ENCODE measurements at places on chromosomes 3 and 15.

- DNase-seq = no peak
These were observed 24.8 kb downstream of the GOLIM4 start for GRCh38 chr3:168070919-168071318.

DNA sequence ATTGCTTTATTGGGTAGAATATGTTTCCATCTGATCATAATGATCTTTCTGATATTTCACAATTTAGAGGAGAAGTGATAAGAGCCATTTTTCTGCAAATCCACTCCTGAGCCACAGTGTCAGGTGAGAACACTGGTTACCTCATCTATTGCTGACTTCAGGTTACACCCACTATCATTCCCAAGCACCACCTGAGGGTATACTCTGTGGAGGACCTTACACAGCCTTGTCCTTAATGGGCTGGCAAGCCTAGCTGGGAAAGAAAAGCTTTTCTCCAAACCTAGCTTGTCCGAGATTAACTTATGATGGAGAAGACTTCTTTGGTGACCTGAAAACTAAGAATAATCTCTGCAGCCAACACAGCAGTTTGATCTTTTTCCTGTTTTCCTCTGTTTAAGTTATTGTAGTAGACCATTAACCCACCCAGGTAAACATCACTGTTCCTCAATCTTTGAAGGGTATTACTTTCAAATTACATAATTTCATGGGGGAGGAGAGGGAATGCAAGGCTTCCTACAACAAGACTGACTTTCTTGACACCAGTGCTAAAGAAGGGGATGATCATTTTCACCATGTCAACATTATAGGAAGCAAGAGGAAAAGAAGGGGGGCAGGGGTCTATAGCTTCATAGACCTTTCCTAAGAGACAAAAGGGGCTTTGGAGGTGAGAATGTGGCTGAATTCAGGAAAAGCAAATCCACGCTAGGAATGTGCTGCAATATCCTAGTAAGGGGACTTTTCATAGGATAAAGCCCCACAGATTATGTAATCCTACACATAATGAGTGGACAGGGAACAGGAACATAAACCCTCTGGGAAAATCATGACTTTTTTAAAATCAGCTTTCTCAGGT is 1.7 kb downstream of the NCEH1 start:
- DNase-seq = no peak

- DNase-seq = no peak
These were observed 144.0 kb upstream of the TLE3 start for GRCh38 chr15:70241561-70242320.

GRCh38 chr3:43699864-43700263 is 9.1 kb downstream of the ABHD5 start:
- peak; percentile 24 for DNase-seq

DNA sequence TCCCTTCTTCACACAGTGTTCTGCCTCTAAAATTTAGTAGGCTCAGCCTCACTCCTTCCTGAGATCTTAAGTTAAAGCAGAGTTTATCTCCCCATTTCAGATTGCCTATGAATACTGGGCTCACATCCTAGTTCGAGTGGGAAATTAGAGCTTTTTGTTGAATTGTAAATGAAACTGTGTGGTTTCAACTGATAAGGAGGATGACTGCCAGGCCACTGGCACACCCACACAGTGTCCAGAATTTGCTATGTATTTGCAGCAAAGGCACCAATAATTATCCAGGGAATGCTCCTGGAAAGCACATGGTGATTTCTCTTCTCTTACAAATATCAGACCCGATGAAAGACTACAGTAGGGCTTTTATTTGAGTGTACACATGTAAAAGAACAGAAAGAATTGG is 308.1 kb upstream of the COL8A1 start:
- no peak for DNase-seq

DNA sequence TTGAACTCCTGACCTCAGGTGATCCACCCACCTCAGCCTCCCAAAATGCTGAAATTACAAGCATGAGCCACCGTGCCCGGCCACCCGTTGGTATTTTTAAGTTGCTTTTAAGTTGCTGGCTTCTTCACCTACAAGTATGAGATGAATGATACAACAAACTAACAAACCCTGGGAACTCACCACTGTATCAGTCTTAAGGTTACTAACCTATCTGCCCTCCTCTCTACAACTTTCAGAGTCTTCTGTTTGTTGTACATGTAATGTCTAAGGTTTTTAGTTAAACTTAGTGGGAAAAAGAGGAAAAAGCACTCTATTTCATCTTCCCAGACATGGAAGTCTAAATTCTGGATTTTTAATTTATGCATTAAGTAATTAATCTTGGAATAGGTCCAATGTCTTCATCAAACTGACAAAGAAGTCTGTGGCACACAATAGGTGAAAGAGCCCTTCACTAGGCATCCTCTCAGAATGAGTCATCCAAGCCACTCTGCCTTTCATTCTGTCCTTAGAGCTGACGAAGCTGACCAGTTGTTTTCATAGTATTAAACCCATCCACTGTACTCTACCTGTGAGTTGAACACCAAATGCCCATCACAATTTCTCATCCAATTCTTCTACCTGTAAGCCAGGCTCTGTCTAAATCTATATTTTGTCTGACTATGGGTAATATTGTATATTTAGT is 936.1 kb downstream of the TUSC7 start:
- DNase-seq = no peak

- no peak for DNase-seq
These were observed 180.5 kb upstream of the RASGRP1 start for GRCh38 chr15:38745126-38745525.

DNA sequence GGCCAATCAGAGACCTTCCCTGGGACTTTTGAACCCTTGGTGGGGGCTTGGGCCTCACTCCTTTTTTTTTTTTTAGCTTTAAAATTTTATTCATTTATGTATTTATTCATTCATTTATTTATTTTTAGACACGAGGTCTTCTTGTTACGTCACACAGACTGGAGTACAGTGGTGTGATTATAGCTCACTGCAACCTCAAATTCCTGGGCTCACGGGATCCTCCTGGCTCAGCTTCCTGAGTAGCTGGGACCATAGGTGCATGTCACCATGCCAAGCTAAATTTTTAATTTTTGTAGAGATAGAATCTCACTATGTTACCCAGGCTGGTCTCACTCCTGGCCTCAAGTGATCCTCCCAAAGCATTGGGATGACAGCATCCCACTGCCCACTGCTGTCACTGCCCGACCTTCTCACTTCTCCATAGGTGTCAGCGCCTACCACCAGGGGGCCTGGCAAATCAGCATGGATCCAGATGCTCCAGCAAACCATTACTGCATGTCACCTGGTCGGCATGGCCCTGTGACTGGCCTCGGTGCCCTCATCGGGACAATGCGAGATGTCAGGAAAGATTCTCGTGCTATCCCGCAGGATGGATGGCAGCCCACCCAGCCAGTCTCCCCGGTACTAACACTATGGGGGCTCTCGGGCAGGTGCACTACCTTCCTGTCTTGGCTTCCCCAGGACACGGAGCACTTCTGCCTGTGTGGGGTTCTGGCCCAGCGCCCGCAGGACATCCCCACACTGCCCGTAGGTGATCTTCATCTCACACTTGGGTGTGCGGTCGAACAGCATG is 3.0 kb downstream of the MYL3 start:
- peak; percentile 68 for DNase-seq

DNA sequence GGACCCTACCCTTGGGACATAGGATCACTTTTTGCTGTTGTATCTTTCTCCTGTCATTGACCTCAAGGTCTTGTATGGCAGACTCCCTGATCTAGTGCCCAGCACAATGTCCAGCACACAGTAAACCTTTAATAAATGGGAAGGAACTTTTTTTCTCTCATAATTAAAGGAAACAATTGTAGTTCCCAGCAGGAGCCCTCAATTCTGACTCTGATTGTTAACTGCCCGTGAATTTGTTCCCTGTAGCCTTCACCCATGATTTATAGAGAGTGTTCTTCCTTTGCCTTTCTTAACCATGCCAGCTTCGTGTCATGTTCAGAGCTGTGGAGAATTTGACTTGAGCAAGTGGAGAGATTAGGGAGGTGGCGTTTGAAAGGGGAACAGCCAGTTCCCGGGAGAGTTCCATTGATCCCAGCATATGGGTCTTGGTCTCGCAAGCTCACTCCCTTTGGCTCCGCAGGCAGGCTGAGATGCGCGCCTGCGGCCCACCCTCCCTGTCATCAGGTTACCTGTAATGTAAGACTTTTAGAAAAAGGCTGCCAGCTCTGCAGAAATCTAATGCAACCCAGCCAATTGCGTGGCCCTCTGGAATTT is 182.6 kb downstream of the TP63 start:
- no peak for DNase-seq

GRCh38 chr15:30962079-30962478 is 29.3 kb downstream of the MTMR10 start:
- DNase-seq = no peak

DNA sequence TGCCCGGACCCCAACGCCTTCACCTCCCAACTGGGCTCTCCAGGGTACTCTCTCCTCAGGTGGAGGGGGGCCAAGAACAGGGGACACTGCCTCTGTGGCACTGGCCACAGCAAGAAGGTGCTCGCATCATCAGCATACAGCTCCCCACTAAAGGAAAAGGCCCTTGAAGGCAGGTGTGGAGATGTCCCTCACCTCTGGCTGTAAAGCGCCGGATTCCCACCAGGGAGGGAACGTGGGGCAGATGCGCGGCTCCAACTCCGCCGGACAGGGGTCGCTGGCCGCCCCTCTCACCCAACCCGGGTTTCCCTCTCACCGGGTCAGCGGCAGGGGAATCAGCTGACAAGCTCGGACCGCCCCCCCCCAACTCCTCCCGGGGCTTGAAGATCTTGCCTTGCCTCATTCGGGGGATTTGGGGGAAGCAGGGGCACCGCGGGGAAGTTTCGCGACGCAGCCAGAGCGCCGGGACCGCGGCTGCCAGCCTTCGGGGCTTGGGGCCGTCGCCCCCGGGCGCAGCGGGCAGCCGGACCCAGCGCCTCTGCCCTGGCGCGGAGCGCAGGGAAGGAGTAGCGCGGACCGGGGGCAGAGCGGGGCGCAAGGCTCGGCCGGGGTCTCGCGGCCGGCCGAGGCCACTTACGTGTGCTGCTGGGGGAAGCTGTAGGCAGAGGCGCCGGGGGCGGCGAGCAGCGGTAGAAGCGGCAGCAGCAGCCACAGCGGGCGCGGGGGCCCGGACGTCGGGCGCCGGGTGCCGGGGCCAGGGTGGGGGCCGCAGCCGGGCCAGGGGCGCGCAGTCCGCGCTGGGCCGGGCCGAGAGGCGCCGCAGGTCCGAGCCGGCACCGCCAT is 630 bp downstream of the CACNA2D2 start:
- no peak for DNase-seq

All from RPMI8226 (cell line).